Natural killer cell (primary cell): ENCODE measurements at places on chromosomes 11 and 22.

DNA sequence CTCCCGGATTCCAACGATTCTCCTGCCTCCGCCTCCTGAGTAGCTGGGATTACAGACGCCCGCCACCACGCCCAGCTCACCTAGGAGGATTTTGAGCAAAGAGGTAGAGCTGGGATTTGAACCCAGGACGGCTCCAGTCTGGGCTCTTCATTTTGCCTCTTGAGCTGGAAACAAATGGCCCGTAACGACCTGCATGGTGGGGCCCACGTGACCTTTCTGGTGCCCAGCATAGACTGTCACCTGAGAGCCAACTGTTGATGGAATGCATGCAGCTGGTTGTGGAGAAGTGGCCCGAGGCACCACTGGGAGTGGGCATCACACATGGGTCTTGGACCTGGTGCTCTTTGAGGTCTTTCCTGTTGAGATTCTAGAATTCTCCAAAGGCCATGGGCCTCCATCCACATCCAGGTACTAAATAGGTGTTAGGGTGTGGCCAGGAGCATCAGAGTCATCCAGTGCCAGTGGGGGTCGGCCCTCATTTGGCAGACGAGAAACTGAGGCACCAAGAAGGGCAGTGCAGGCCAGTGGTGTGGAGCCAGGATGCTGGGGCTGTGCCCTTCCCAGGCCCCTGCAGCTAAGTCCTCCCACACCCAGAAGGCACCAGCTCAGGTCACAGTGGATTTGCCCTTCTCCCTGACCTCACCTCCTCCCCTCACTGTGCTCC, 3.9 kb downstream of the ATF4 start:
- no peak overlapping the region for H3K4me3 ChIP-seq
- no peaks in the 10 kb centered on the region for H3K27me3 ChIP-seq
- no peak overlapping the region for H3K27ac ChIP-seq

GRCh38 chr22:47901911-47902310, 1139.5 kb downstream of the TBC1D22A start:
- no peaks in the 10 kb centered on the region for H3K4me1 ChIP-seq
- H3K27me3 ChIP-seq = peaks cover 2% of the 10 kb centered on the region
- H3K27ac ChIP-seq = no peak overlapping the region
- H3K4me3 ChIP-seq = no peak overlapping the region

GRCh38 chr11:128326791-128327190, 260.6 kb downstream of the ETS1 start:
- DNase-seq = no peak
- peaks cover 63% of the 10 kb centered on the region for H3K4me1 ChIP-seq
- peak overlapping the region; percentile 83 for H3K27ac ChIP-seq

- no peak overlapping the region for H3K27ac ChIP-seq
- no peaks in the 10 kb centered on the region for H3K4me1 ChIP-seq
- peaks cover 32% of the 10 kb centered on the region for H3K36me3 ChIP-seq
- no peak overlapping the region for H3K4me3 ChIP-seq
Observed at GRCh38 chr22:29689880-29690213, 30.0 kb upstream of the CABP7 start.

DNA sequence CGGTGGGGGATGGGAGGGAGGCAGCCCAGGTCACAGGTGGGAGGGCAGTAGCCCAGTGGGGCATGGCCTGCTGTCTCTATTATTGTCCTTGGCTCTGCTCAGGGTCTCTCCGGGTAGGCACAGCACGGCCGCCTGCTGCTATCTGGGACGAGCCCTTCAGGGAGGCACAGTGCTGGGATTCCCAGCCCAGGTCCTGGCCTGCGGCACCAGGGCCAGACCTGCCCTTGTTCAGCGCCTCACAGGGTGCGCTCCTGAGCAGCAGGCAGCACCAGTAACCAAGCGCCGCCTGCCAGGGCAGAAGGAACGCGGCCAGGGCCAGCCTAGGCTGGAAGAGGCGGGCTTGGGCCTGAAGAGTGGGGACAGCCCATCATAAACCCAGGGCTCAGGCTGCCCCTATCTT, 151.0 kb downstream of the MPPED1 start:
- H3K27ac ChIP-seq = no peak overlapping the region
- no peak overlapping the region for H3K4me3 ChIP-seq
- H3K4me1 ChIP-seq = no peaks in the 10 kb centered on the region
- H3K27me3 ChIP-seq = no peaks in the 10 kb centered on the region
- no peak for DNase-seq

- H3K36me3 ChIP-seq = peaks cover 15% of the 10 kb centered on the region
- peak overlapping the region; percentile 65 for H3K27ac ChIP-seq
- peaks cover 93% of the 10 kb centered on the region for H3K4me1 ChIP-seq
- no peak overlapping the region for H3K4me3 ChIP-seq
Observed at GRCh38 chr22:26573026-26573662, 16.8 kb downstream of the TPST2 start.

DNA sequence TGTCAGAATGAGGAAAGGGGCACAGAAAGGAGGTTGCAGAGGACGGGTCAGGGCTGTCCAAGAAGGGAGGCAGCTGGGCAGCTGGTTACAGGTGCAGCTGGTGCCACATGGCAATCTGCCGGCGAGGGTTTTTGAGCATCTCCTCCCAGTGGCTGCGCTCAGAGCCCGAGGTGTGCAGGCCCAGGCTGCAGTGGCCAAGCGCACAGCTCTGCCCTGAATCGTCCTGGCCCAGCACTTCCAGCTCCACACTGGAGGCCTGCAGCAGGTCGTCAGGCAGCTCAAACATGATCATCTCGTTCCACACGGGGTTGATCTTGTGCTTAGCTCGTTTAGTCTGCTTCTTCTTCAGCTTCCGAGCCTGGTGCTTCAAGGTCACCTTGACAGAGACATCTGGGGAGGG, 42.2 kb downstream of the SYT13 start:
- no peak overlapping the region for H3K27ac ChIP-seq
- H3K27me3 ChIP-seq = no peaks in the 10 kb centered on the region
- no peaks in the 10 kb centered on the region for H3K4me1 ChIP-seq
- DNase-seq = no peak

DNA sequence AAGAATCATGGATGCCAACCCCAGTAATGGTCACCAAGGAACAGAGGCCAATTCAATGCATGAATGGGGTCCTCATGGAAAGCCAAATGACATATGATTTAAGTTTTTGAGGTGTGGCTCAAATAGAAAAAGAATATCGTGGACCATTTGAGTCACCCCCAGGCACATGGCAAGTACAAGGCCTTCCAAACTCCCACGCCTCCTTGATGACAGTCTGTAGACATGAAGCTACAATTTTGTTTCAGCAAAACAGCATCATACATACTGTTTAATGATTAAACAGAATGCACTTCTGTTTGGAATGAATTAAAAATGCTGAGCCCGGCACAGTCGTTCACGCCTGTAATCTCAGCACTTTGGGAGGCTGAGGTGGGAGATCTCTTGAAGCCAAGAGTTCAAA, 7.4 kb downstream of the FADD start:
- no peak overlapping the region for H3K4me3 ChIP-seq
- no peak for DNase-seq
- H3K27me3 ChIP-seq = no peaks in the 10 kb centered on the region
- H3K27ac ChIP-seq = no peak overlapping the region

DNA sequence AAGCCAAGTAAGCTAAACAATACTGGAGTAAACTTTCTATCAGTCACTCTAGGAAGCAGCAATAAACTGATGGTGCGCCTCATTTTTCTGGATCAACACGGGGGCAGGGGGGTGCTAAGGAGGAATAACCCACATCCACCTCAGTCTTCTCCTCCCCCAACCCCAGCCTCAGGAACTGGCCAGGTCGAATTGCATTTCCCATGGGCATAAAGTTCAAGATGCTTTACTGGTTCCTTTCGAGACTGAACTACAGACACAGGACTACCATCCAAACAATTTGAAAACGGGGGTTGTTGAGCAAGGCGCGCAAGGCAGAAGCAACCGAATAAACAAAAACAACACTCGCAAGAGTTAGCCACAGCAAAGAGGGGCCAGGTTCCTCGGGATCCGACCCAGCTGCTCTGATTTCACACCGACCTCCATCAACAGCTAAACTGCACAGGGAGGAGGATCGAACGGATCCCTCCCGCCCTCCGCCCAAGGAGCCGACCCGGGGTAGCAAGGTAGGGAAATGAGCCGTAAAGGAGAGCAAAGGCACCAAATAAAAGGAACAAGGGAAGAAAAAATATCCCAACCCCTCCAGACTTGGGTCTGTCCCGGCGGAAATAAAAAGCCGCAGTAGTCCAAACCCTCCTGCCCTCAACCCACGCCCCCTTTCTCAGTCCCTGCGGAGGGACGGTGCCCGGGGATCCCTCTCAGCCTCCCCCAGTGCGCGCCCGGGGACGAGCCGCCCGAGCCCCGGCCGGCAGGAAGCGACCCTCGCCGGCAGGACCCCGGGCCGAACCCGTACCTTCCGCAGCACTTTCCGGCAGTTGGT, 801 bp downstream of the SESN3 start:
- peak; percentile 54 for DNase-seq
- H3K36me3 ChIP-seq = no peaks in the 10 kb centered on the region
- H3K4me3 ChIP-seq = peak overlapping the region; percentile 72
- no peaks in the 10 kb centered on the region for H3K27me3 ChIP-seq
- peaks cover 15% of the 10 kb centered on the region for H3K4me1 ChIP-seq
- H3K27ac ChIP-seq = peak overlapping the region; percentile 46

DNA sequence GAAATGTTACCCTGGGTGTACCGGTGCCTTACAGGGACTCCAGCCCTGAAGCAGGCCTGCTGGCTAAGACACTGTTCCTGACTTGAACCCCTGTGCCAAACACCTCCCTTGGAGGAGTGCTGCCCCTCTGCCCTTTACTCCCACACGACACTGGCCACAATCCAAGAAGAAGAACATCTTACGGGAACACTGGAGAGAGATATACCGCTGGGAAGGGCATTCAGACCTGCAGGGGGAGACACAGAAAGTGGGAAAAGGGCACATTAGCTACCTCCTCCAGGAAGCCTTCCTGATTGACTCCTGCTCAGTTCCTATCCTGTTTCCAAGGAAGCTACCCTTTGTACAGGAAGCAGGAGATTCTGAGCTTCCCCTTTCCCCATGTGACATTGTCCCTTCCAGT, 18.7 kb downstream of the TMPRSS13 start:
- H3K27ac ChIP-seq = no peak overlapping the region
- H3K36me3 ChIP-seq = no peaks in the 10 kb centered on the region
- peaks cover 6% of the 10 kb centered on the region for H3K4me1 ChIP-seq
- no peak overlapping the region for H3K4me3 ChIP-seq

GRCh38 chr11:115695677-115696364, 191.6 kb upstream of the CADM1 start:
- no peaks in the 10 kb centered on the region for H3K4me1 ChIP-seq
- H3K27ac ChIP-seq = no peak overlapping the region
- no peaks in the 10 kb centered on the region for H3K36me3 ChIP-seq
- H3K4me3 ChIP-seq = no peak overlapping the region
- no peaks in the 10 kb centered on the region for H3K27me3 ChIP-seq

DNA sequence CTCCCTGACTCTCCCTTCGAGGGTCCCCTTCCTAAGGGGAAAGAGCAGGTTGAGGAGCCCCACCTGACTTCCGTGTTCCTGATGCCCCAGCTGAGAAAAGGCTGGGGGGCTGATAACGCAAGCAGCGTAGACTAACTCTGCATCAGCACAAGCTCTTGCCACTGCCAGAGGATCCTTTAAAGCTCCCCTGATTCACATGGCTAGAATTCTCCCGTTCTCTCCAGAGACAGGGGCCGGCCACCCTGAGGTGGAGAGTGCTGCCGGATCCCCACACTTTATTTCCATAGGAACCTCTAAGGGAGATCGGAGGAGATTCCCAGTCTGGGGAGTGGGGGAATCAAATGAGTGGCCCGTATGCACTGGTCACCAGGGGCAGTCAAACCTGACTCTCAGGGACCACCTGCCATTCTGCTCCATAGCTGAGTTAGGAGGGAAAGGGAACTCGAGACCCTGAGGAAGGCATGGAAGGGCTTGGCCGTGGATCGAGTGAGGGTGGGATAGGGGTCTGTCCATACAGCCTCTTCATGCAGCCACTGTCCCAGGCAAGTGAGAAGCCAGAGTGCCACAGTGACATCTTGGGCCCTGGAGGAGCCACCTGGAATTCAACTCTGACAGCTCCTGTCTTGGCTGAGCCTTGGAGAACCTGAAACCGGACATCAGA, 1.4 kb upstream of the VSIG10L2 start:
- no peak for DNase-seq
- H3K27me3 ChIP-seq = no peaks in the 10 kb centered on the region
- H3K4me1 ChIP-seq = no peaks in the 10 kb centered on the region

- H3K4me1 ChIP-seq = peaks cover 20% of the 10 kb centered on the region
- no peak overlapping the region for H3K4me3 ChIP-seq
- DNase-seq = no peak
Observed at GRCh38 chr22:18148293-18148965, 1.5 kb upstream of the USP18 start.

- no peak for DNase-seq
- H3K4me1 ChIP-seq = peaks cover 11% of the 10 kb centered on the region
- H3K27me3 ChIP-seq = no peaks in the 10 kb centered on the region
- no peak overlapping the region for H3K4me3 ChIP-seq
Observed at GRCh38 chr11:8689726-8690255, 7.2 kb downstream of the RPL27A start.

DNA sequence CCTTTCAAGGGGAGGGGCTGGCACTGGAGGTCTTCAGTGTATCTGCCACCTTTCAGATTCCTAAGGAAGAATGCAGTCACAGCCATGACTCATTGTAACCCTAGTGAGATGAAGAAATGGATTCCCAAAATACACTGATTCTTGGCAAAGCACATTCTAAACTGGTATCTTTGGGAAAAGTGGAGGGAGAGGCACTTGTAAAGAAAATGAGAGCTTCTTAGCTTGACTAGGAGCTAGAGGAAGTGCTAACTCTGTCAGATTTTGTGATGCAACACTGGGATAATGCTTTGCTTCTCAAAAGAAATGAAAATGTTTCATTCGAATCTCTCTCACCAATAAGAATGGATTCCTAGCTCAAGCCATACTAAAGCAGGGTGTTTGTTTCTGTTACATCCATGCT, 14.3 kb downstream of the NRIP3 start:
- no peaks in the 10 kb centered on the region for H3K36me3 ChIP-seq
- DNase-seq = no peak
- H3K4me3 ChIP-seq = no peak overlapping the region
- no peaks in the 10 kb centered on the region for H3K27me3 ChIP-seq
- H3K4me1 ChIP-seq = no peaks in the 10 kb centered on the region
- H3K27ac ChIP-seq = no peak overlapping the region

DNA sequence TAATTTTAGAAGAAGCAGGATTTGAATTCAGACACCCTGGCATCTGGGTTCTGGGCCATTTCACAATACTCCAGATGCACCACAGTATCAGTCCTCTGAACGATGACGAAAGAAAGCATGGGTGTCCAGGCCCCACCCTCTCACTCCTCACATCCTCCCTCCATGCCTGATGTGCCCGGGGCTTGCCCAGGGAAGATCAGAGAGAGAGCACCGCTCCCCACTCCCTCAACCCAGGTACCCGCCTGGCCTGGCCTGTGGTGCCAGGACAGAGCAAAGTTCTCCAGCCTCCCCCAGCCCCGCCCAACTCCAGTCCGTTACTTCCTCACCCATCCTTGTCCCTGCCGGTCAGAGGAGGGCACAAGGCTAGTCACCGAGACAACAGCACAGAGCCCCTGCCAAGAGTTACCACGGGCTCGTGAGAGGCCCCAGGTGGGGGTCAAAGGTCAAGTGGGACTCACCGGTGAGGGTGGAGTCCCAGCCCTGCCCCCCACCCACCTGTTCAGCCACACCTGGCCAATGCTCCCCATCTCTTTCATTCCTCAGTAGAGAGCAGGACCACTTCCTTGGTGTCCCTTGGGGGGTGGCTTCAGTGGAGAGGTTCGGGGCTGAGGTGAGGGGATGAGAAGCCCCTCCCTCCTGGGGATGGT, 8.1 kb downstream of the BCL9L start:
- peaks cover 21% of the 10 kb centered on the region for H3K36me3 ChIP-seq
- DNase-seq = peak; percentile 45
- H3K27me3 ChIP-seq = no peaks in the 10 kb centered on the region
- peak overlapping the region; percentile 94 for H3K27ac ChIP-seq
- peak overlapping the region; percentile 25 for H3K4me3 ChIP-seq

GRCh38 chr11:65043881-65044501, 3.0 kb downstream of the SAC3D1 start:
- peaks cover 42% of the 10 kb centered on the region for H3K4me1 ChIP-seq
- DNase-seq = no peak
- peaks cover 5% of the 10 kb centered on the region for H3K36me3 ChIP-seq
- no peak overlapping the region for H3K4me3 ChIP-seq
